ENCODE measurements at places on chromosomes 5 and 9. TPM values are rescaled to one million over a fixed set of nuclear protein-coding genes. Genes with fewer than 3 reads are reported as not detected.

EGR1 gene
- total RNA-seq = 11.1 TPM

AKNA gene
- total RNA-seq = 9.5 TPM

ADAMTSL1 gene
- total RNA-seq = 22.4 TPM

GRIA1 gene
- total RNA-seq = 3.0 TPM

SIGMAR1 gene
- total RNA-seq = 36.5 TPM

PLAC8L1 gene
- not detected for total RNA-seq

C7 gene
- 2.2 TPM for total RNA-seq

OGN gene
- total RNA-seq = 195 TPM

GMCL2 gene
- not detected for total RNA-seq

NUDT2 gene
- 25.0 TPM for total RNA-seq

STOML2 gene
- total RNA-seq = 88.3 TPM

MUSK gene
- 10.8 TPM for total RNA-seq

NUTM2G gene
- not detected for total RNA-seq

SV2C gene
- total RNA-seq = 0.31 TPM

SMIM33 gene
- not detected for total RNA-seq

SLC36A2 gene
- total RNA-seq = 3.1 TPM

NLN gene
- 23.7 TPM for total RNA-seq

PCDHGB6 gene
- total RNA-seq = 9.3 TPM

FOXD4L5 gene
- not detected for total RNA-seq
